ENCODE measurements at places on chromosomes 6 and 20.

DNA sequence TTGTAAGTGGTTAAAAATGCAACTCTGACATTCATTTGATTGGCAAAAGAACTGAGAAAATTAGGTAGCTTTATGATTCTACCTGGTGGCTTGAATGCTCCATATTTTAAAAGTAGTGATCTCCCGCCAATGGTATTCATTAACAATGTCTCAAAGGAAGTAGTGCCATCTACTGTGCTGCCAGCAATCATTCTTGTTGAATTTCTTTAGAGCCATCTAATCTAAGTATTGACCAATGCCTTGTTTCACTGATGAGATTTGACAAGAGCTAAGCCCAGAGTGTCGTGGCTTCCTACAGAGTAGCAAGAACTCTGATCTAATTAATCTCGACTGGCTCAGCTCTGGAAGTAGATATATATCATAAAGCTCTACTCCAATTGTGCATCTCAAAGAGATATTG is 696.7 kb downstream of the C6orf118 start:
- DNase-seq: no peak

GRCh38 chr20:1526310-1526709 is 31.2 kb downstream of the SIRPD start:
- DNase-seq: no peak

GRCh38 chr6:97292671-97293070 is 9.7 kb upstream of the MMS22L start:
- no peak for DNase-seq

DNA sequence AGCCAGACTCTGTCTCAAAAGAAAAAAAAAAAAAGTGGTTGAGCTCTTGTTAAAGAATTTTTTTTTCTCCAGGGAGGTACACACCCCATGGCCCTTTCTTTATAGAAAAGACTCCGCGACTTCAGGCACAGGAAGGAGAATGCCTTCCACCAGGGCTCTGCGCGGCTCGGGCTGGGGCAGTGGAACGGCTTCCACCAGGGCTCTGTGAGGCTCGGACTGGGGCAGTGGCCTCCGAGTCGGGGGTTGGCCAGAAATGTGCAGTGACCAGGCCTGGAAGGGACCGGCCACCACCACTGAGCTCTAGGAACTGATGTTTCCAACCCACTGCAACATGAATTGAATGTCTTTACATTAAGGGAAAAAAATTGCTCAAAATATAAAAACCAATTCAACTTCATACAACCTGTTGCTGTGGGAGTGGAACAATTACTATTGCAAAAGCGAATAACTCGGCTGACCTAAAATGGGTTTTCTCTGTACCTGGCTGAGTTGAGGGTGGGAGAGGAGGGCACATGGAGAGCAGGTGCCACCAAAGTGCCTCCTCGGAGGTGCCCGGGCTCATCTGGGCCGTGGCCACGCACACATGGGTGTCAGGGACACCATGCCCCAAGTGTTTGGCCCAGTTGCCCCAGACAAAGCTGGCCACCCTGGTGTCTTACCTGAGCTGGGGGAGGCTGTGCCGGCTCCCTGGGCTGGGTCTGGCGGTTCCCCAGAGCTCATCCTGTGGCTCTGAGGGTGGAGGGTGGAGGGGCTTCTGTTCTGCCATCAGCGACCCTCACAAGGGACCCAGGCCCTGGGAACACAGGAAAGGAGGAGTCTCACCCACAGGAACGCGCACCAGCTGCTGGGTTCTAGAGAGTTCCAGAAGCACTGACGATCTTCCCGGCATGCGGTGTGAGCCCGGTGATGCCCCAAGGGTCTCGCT is 29.3 kb downstream of the SLC2A4RG start:
- DNase-seq: no peak

DNA sequence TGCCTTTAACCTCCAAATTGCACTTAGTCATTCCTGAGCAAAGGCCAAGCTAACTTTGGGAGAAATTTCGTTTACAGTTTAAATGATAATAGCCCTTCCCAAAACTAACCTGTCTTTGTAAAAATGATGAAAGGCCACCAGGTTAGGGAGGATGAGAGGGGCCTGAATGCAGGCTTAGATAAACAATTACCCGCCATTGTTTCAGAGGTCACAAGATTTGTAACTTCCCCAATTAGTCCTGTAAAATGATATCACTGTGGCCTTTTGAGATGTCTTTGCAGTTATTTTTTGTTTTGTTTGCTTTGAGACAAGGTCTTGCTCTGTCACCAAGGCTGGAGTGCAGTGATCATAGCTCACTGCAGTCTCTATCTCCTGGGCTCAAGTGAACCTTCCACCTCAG is 26.3 kb downstream of the GNL1 start:
- peak; percentile 28 for DNase-seq

- no peak for DNase-seq
Observed at GRCh38 chr6:122953766-122954165, 42.3 kb upstream of the CLVS2 start.

DNA sequence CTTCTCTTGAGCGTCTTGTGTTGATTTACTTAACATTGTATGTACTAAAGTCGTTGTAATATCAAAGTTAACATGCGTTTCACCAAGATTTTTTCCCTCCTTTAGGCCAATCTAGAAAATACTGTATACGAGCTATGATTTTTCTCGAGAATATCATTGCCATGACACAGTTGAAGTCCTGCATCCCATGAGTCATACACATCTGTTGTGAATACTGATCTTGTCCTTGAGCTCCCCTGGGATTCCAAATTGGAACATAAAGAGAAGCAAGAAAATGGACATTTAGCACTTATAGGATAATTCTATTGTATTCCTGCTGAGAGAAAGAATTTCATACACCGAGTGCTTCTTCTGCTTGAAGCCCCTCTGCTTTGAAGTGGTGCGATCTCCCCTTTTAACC is 109.6 kb downstream of the SLC35B3 start:
- DNase-seq: no peak

- peak; percentile 89 for DNase-seq
Observed at GRCh38 chr20:57435498-57436222, 44.5 kb downstream of the RBM38 start.

GRCh38 chr6:164216839-164217238 is 802.3 kb downstream of the QKI start:
- DNase-seq: no peak

- DNase-seq: no peak
Observed at GRCh38 chr6:53892707-53893106, 97.9 kb downstream of the LRRC1 start.

- no peak for DNase-seq
Observed at GRCh38 chr6:16090920-16091319, 38.0 kb upstream of the MYLIP start.

Data from GF-D8 (cell line).